ENCODE measurements at places on chromosomes 12 and 14.

- DNase-seq: no peak
These were observed 145.0 kb downstream of the PRKCH start for GRCh38 chr14:61466249-61466904.

- DNase-seq: peak; percentile 24
These were observed 5.3 kb upstream of the ACACB start for GRCh38 chr12:109110988-109111495.

- DNase-seq: no peak
These were observed 26.8 kb upstream of the BMAL2 start for GRCh38 chr12:27305673-27306456.

DNA sequence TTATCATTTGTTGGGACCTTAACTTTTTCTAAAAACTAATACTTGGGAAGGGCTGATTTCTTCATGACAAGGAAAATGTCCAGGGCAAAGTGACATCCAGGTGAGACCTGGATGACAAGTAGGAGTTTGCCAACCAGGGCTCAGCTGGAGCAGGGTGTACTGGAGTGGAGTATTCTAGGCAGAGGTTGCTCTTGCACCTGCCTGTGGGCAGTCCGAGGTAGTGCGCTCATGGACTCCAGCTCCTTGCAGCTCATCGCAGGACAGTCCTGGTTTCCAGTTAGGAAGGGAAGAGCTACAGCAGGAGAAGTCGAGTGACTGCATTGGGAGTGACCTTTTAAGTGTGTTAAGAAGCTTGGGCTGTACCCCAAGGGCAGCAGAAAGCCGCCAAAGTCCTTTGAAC, 175.9 kb downstream of the PELI2 start:
- no peak for DNase-seq

GRCh38 chr12:58995666-58996363, 75.5 kb upstream of the LRIG3 start:
- no peak for DNase-seq

DNA sequence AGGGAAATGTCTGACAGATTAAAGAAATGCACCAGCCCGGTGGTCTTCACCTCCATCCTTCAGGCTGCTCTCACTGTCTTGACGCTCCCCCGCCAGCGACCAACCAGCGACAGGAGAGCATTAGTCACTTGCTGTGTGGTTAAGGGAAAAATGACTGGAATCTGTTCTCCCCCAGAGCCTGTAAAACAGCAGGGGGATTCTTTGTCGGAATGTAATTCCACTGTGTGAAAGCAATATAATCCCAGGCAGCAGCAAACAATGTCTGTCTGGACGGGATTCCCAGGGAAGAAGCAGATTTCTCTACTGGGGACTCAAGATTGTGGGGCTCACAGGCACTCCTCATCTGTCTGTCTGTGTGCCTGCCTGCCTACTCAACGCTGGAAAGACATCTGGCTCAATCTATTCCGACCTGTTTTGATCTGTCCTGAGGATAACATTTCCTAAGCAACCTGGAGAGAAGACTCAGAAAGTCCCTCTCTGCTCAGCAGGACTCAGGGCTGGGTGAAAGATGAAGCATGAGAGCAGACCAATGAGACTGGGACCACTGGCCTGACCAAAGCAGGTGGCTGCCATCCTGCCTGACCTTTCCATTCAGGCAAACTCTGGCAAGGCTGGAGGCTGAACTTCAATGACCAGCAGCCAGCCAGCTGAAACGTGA, 54.6 kb downstream of the NUAK1 start:
- DNase-seq: no peak

GRCh38 chr12:128908254-128908653, 55.0 kb downstream of the GLT1D1 start:
- no peak for DNase-seq

DNA sequence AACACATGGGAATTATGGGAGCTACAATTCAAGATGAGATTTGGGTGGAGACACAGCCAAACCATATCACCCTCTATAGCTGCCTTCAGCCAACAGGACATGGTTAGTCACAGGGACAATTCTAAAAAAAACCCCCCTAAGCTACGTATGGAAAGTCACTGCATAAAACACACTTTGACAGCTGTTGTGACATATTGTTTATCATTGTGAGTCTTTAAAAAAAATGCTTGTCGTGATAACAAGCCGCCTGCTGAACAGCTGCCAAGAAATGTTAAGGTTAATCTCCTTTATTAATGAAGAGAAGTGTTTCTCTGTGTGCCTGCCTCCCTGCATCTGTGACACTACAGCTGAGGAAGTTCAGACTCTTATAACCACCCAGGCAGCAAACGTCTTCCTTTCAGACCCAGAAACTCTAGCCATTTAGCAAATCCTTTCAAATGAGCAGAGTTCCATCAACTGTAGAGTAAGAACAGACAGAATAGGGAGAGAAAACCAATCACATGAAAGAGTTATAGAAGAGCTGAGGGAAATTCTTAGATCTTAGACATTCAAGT, 1459.6 kb upstream of the TMEM132C start:
- DNase-seq: no peak

DNA sequence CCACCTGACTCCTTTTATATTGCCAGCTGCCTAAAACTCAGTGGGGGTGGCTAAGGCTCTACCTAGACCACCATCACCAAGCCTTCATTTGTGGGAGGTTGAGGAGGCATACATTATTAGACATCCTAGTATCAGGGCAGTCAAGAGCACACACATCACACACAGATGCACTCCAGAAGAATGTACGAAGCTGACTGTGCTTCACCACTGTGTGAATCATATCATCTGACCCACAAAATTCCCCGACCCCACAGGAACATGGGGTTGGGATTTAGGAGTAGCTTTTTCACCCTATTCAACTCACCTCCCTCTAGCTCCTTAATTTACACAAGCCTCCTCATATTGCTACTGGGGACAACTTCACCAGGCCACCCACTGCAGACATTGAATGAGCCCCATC, 64.8 kb upstream of the BDKRB2 start:
- DNase-seq: no peak

GRCh38 chr12:39993268-39993667, 112.6 kb downstream of the SLC2A13 start:
- no peak for DNase-seq

DNA sequence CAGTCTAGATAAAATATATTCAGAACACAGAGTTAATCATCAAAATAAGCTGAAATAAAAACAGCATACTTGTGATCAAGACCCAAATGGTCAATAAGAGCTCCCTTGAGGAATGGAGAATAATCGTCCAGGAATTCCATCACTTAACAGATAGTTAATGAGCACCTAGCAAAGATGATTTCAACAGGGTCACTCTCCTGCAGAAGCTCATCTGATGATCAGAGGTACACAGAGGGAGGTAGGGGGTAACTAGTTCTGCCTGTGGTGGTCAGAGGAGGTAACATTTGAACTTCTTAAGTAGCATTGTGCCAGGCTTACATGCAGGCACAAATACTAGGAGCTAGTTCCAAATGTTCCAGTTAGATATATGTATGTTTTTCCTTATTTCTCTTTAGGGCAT, 9.5 kb downstream of the MED13L start:
- DNase-seq: no peak

GRCh38 chr14:78254911-78255461, 84.8 kb downstream of the NRXN3 start:
- no peak for DNase-seq

- no peak for DNase-seq
These were observed at the start of gene RNASE11 for GRCh38 chr14:20587489-20588154. RNASE11 (minus strand) TSS chr14:20588001.

DNA sequence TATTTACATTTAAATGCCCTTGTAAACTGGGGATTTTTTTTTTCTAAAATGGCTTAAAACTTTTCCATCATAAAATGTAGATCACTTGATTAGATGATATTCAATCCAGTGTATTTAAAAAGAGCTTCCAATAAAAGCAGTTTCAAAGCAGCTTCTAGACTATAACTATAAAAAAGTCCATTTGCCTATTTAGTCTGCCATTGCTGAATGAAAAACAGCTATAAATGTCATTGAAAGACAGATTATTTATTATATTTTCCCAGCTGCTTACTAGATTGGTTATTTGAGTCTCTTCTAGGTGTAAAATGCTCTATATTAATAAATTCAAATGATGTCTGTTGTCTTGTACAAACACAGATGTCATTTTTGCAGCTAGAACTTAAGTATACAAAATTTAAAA, 414.8 kb downstream of the RMST start:
- no peak for DNase-seq

- DNase-seq: no peak
These were observed 8.3 kb downstream of the TTC6 start for GRCh38 chr14:37603688-37604251.

DNA sequence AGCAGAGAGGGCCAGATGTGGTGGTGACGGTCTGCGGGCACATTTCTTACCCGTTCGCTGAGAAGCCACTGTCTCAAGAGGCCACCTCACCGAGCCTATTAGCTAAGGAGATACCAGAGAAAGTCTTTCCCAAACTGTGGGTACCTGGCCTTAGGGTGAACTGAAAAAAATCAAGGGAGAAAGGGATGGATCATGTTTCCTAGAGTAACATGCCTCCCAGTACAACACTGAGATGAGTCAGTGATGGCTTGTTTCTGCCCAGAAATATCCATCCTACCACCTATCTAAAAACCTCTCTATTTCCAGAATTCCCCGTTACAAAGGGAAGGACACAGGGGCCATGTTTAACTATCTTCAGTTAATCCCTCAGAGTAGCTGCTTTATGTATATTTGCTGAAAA, 83.7 kb downstream of the LMNTD1 start:
- DNase-seq: no peak

GRCh38 chr14:61803755-61804154, 41.5 kb downstream of the SNAPC1 start:
- DNase-seq: no peak

DNA sequence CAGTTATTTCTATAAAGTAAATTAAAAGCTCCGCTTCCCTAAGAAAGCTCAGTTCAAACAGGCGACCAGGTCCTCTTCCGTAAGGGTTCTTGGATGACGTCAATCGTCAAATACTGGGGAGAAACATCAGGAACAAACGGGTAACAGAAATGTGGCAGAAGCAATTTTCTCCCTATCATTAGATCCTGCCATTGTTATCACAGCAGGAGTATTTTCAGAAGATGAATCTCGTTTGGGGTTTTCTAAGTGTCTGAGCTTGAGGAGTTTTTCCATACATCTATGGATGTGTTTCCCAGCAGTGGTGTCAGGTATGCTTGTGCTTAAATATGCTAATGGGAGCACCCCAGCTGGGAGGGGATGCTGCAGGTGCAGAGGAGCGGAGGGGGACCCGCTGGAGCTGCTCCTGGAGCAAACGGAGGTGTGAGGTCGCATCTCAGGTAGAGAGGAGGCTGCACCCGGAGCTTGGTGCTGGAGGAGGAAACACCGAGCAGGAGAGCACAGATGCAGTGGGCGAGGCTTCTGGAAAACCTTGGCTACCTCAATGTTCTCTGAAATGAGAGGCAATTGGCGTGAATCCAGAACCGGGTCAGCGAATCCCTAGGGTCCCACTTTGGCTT, 795.5 kb downstream of the AACS start:
- no peak for DNase-seq

DNA sequence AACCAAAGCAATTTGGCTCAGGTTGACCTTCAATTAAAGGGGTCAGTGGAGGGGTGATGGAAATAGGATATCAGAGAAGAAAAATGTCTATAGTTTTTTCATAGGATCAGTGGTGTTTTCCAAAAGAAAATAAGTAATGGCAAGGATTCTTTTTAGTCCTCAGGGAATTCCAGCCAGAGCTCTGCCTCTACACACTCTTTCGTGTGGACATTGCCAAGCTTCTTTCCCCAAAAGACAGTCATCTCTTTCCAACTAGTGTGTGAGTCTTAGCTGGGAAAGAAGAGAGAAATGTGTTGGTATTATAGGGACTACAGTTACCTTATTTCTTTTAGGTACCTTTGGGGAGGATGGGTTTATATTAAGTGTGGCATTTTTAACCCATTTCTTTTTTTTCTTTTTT, 46.5 kb downstream of the RBMS2 start:
- DNase-seq: no peak

DNA sequence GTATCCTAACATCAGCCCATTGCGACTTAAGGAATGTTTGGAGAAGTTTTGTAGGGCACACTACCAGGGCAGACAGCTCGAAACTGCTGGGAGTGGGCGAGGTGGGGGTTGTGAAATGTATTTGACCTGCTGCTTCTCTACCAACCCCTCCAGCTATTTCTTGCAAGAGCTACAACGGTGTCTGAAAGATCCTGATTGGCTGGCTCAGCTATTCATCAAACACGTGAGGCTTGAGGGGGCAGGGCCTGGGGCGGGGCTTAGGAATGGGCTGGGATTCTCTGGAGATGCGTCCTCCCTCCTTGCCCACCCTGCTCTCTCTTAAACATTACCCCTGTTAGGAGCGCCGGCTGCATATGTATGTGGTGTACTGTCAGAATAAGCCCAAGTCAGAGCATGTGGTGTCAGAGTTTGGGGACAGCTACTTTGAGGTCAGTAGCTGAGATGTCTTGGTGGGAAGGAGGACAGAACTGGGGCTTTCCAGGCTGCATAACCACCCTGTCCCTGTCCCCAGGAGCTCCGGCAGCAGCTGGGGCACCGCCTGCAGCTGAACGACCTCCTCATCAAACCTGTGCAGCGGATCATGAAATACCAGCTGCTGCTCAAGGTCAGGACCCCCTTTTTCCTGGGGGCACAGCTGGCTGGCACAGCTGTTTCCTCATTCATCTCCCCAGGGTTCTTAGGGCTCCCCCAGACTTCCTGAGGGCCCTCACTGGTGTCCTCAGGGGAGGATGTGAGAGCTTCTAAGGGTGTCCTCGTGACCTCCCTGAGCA, 3.1 kb downstream of the ARHGEF25 start:
- no peak for DNase-seq

GRCh38 chr12:46675736-46676135, 150.1 kb downstream of the SLC38A4 start:
- DNase-seq: no peak

DNA sequence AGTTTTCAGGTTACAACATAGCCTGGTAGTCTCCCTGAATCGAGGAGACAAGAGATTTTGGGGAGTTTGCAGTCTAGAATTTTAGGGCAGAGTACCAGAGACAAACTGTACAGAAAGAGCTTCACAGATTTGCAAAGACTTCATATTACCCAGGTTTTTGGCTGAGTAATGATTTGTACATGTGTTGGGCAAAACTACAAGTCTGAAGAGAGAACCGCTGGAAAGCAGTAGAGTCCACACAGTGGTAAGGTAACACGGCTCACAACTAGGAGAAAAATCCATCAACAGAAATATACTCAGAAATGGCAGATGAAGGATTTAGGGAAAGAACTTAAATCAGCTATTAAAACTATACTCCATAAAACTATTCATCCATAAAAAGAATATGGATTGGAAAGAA, 25.7 kb downstream of the FBXO33 start:
- DNase-seq: no peak

DNA sequence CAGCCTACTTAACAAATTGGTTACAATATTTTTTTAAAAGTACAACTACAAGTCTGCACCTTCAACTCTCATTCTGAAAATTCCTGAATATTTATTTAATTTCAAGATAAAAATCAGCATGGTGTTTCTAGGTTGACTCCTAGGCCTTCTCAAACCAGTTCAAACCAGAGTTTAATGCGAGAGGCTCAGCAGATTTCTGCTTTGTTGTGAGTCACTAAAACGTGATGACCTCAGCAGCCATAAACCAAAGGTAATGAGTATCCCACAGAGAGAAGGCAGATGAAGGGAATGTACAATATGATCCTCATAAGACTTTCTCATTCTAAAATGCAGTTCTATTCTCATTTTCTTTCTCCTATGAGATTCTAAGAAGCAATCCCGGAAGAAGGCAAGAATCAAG, 1.5 kb downstream of the PRDM4 start:
- DNase-seq: no peak

GRCh38 chr12:99386907-99387306, 260.6 kb upstream of the GARIN6 start:
- no peak for DNase-seq

GRCh38 chr12:105221583-105222283, 14.2 kb downstream of the APPL2 start:
- no peak for DNase-seq

Data from effector memory CD4-positive, alpha-beta T cell (primary cell).